Fibroblast of the conjunctiva (primary cell): ENCODE measurements at places on chromosomes 3 and 15.

- no peak for DNase-seq
These were observed 41.8 kb upstream of the LRTM1 start for GRCh38 chr3:54969652-54970051.

GRCh38 chr3:15405448-15406050 is 21.8 kb downstream of the METTL6 start:
- peak; percentile 68 for DNase-seq

DNA sequence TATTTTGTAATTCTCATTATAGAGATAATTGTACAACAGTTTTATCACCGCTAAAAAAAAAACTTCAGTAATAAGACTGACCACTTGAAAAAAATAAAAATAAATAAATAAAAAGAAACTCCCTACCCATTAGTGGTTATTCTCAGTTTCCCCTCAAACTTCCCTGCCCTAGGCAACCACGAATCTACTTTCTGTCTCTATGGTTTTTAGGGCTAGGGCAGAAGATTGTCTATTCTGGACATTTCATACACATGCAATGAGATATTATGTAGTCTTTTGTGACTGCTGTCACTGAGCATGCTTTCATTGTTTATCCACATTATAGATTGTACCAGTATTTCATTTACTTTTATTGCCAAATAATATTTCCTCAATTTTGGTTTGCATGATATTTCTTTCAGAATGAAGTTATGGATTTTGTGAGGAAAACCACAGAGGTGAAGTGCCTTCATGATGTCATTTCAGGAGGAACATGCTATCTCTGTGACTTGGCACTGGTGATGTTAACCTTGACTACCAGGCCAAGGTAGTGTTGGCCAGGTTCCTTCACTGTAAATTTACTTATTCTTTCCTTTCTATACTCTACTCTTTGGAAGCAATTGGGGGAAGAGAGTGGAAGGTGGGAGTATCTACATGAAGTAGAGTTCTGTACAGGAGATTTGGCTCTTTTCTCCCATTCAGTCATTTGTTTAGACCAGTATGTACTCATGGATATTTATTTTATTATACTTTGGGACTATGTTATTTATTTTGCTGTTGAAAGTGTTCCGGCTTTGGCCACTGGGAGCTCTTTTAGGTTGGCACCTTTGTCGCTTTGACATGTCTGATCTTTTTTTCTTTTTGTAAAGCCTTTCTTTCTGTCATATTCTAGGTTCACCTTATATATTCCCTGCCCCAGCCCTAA is 86.3 kb downstream of the GMPS start:
- no peak for DNase-seq

DNA sequence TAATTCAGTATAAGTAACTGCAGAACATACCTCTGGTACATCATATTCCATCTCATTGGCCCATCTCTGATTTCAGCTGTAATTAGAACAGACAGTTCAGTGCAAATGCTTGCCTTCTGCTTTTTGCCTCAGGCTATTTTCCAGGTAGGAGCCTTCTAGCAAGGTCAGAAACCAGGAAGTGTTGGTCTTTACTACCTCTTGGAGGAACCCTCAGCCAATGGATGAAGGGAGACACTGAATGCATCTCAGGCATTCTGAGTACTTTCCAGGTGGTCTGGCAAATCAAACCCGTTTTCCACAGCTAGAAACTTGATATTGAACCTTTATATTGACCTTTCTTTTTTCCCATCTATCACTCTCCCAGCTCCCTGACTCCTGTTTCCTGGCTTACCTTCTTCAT is 348.5 kb upstream of the SOX2 start:
- DNase-seq = no peak

- DNase-seq = no peak
These were observed 125.1 kb downstream of the SNRK start for GRCh38 chr3:43411429-43411828.

DNA sequence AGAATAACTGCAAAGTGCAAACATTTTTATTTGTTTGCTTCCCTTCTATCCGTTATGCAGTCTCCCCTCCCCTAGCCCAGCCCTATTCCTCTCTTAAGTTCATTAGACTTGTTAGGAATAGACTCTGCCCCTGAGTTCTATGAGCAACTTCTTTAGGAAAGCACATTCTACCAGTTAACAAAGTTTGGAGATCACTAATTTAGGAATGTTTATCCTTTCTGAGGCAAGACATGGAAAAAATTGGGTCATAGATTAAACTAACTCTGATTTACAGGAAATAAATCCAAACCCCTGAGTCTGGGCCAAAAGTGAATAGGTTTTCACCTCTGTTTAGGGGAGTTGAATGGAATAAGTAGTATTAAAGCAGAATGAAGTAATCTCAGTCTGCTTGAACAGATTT is 34.4 kb downstream of the C3orf80 start:
- peak; percentile 26 for DNase-seq

- peak; percentile 71 for DNase-seq
These were observed 235.1 kb downstream of the MYRIP start for GRCh38 chr3:40044487-40044886.

DNA sequence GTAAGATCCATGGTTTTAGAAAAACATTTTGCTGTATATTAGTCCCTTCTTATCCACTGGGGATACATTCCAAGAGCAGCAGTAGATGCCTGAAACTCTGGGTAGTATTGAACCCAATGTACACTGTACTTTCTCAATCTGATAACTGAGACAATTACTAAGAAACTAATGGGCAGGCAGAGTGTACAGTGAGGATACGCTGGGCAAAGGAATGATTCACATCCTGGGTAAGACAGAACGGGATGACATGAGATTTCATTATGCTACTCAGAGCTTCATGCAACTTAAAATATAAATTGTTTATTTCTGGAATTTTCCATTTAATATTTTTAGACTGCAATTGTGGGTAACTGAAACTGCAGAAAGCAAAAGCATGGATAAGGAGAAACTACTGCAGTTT is 46.2 kb upstream of the TEX55 start:
- no peak for DNase-seq

- peak; percentile 5 for DNase-seq
These were observed 9.9 kb downstream of the ZIC1 start for GRCh38 chr3:147418808-147419701.

DNA sequence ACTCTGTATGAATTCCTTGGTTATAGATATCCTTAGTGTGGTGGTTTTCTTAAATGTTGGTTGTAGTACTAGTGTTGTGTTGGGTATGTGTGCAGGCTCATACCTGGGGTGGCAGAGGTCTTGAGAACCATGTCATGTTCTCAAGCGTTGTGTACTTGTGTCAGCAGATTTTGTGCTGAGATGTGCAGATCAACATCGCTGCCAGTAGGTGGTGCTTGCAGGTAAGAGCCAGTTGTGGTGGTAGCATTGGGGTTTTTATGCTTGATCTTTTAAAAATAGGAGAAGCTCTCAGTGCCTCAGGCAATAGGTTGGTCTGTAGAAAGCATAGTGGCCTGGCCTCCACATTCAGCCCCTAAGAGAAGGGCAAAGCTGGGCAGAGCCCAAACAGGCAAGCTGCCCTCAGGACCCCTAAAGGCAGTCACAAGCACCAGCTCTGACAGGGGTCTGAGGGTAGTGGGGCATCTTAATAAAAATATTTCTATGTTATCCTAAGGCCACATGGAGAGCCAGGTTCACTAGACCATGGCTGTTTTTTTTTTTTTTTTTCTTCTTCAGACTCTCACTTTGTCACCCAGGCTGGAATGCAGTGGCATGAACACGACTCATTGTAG is 164.0 kb downstream of the IL20RB start:
- DNase-seq = peak; percentile 13

GRCh38 chr3:89859757-89860156 is 752.3 kb downstream of the EPHA3 start:
- no peak for DNase-seq

GRCh38 chr15:67746022-67746421 is 79.3 kb upstream of the SKOR1 start:
- peak; percentile 54 for DNase-seq

DNA sequence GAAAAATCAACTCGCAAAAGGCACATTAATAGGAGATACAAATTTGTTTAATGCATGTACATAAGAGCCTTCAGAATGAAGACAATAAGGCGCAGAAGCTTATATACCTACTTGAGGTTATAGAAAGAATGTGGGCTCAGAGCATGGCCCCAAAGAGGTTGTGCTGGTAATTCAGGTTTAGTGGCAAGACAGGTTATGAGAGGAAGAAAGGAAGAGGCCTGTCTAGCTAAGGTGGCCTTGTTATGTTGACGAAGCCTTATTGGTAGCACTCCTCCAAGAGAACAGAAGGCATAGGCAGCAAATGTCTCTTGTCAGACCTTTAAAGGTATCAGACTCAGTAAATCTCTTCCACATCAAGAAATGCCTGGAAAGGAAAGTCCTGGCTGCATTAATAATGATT is 290.8 kb downstream of the MCTP2 start:
- no peak for DNase-seq

GRCh38 chr3:173653781-173654180 is 256.2 kb downstream of the NLGN1 start:
- DNase-seq = no peak

- DNase-seq = no peak
These were observed 12.2 kb upstream of the VIPR1 start for GRCh38 chr3:42490243-42490642.

DNA sequence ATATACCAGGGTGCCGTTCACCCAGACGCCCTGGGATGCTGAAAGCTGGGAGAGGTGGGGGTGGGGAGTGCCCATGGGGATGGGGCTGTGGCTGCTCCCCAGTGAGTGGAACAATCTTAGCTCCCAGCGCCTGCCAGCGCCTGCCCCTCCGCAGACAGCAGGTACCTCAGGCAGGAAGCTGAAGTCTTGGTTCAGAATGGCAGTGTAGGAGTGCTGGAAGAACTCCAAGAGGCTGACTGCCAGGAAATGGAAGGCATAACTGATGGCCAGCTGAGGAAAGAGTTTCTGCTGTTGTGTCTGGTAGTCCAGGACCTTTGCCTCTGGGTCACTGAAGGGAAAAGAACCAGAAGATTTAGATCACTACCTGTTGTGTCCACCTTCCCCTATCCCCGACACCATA is 8.4 kb downstream of the ACOX2 start:
- DNase-seq = no peak

GRCh38 chr3:28951772-28952556 is 328.9 kb upstream of the RBMS3 start:
- DNase-seq = peak; percentile 1

GRCh38 chr3:113450911-113451310 is 9.6 kb upstream of the CFAP44 start:
- DNase-seq = no peak
